ENCODE measurements at places on chromosomes 12 and 14. TPM values are rescaled to one million over a fixed set of nuclear protein-coding genes. Genes with fewer than 3 reads are reported as not detected.

TC2N gene
- 97.2 TPM for total RNA-seq

EIF2S3B gene
- total RNA-seq: 2.1 TPM

OASL gene
- total RNA-seq: 16.6 TPM

TEX52 gene
- total RNA-seq: not detected

TDP1 gene
- total RNA-seq: 13.2 TPM

MYH6 gene
- not detected for total RNA-seq

PRIMA1 gene
- total RNA-seq: 1.8 TPM

BDKRB2 gene
- 33.6 TPM for total RNA-seq

GALNT4 gene
- 57.1 TPM for total RNA-seq

UTP20 gene
- 7.0 TPM for total RNA-seq

SIX6 gene
- not detected for total RNA-seq

GPR84 gene
- total RNA-seq: not detected

AMIGO2 gene
- total RNA-seq: 1.7 TPM

DCN gene
- 145 TPM for total RNA-seq

PRH2 gene
- total RNA-seq: not detected

GALNT9 gene
- total RNA-seq: not detected

RERG gene
- 0.85 TPM for total RNA-seq

EGLN3 gene
- total RNA-seq: 161 TPM

HOTAIR gene
- not detected for total RNA-seq

DBX2 gene
- not detected for total RNA-seq

PTCSC3 gene
- not detected for total RNA-seq

CIDEB gene
- total RNA-seq: 10.7 TPM

ACOT6 gene
- not detected for total RNA-seq

SLC5A8 gene
- 0.06 TPM for total RNA-seq

ADAMTS20 gene
- total RNA-seq: not detected

TAS2R43 gene
- not detected for total RNA-seq

TSHR gene
- total RNA-seq: 0.22 TPM

ARL6IP4 gene
- total RNA-seq: 158 TPM

AMDHD1 gene
- not detected for total RNA-seq

IL26 gene
- not detected for total RNA-seq

SERPINA9 gene
- total RNA-seq: not detected

PTPRB gene
- total RNA-seq: 27.1 TPM

CDCA3 gene
- 4.4 TPM for total RNA-seq

TMPO gene
- total RNA-seq: 63.3 TPM

Data from left colon (tissue), 2 donors.